ENCODE measurements at places on chromosomes 2 and 18.

DNA sequence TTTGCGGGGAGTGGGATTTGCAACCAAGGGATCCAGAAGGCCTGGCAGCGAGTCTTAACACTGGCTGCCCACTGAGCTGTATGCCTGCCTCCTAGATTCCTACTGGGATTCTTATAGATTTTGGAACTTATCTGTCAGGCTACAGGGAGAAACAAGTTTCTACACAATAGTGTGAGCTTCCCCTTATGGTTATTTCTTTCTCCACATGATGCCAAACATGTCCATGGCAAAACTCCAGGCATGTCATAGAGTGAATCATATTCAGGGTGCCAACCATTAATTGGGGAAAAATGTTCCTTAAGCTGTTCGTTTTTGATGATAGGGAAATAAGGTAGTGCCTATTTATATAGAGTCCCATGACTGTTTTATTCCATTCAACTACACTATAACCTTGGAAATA, 1185.2 kb upstream of the CELF4 start:
- no peak for DNase-seq
- H3K4me1 ChIP-seq: no peaks in the 10 kb centered on the region
- H3K27me3 ChIP-seq: no peaks in the 10 kb centered on the region
- no peak overlapping the region for H3K4me3 ChIP-seq
- no peak overlapping the region for H3K27ac ChIP-seq
- no peaks in the 10 kb centered on the region for H3K36me3 ChIP-seq

- H3K36me3 ChIP-seq: no peaks in the 10 kb centered on the region
- H3K4me1 ChIP-seq: no peaks in the 10 kb centered on the region
- no peaks in the 10 kb centered on the region for H3K27me3 ChIP-seq
- DNase-seq: no peak
- no peak overlapping the region for H3K4me3 ChIP-seq
Observed at GRCh38 chr2:40150266-40150665, 301.6 kb downstream of the SLC8A1 start.

DNA sequence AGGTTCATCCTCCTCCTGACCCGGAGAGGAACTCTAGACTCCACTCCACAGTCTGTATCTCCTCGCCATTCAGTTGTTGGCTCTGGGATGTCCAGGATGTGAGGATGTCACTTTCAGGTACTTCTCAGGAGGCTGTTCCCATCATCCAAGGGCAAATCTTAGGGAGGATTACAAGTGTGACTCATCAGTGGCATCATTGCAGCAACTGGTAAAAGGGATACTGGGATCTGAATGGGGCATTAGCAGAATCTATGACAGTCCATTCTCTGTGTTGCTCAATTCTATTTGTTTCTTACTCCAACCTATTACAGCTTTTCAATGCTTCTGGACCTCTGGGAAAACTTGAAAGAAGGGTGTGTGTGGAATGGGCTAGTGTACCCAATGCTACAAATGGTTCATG, 81.5 kb upstream of the FN1 start:
- H3K4me3 ChIP-seq: no peak overlapping the region
- no peak for DNase-seq
- H3K4me1 ChIP-seq: no peaks in the 10 kb centered on the region
- no peak overlapping the region for H3K27ac ChIP-seq
- no peaks in the 10 kb centered on the region for H3K36me3 ChIP-seq

DNA sequence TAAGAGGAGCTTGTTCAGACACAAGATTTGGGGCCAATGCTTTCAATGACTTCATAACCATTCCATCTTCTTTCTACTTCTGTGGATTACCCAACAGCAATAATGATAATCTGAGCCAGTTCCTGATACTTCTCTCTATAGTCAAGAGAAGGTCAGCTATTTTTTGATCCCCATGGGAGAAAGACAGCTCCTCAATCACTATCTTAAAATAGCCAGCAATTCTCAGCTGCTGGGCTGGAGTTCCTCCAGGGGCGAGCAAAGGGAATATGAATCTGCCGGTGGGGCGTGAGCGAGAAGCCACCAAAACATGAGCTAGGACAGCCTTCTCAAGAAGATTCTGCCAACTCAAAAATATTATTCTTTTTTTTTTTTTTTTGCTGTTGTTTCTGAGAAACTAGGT, at the start of gene TMEM182:
TSS of gene TMEM182 (plus strand) at position 269 of the 400 bp plus-strand sequence. CDS start 187 bp downstream, outside the sequence.
- no peak within 1 kb of the TSS for H3K27ac ChIP-seq
- DNase-seq: no peak
- no peak within 1 kb of the TSS for H3K4me3 ChIP-seq
- H3K27me3 ChIP-seq: no peaks in the 10 kb centered on the region

GRCh38 chr2:85428343-85428881, 9.9 kb downstream of the SH2D6 start:
- DNase-seq: no peak
- H3K4me3 ChIP-seq: no peak overlapping the region
- H3K27ac ChIP-seq: peak overlapping the region; percentile 15
- no peaks in the 10 kb centered on the region for H3K36me3 ChIP-seq

DNA sequence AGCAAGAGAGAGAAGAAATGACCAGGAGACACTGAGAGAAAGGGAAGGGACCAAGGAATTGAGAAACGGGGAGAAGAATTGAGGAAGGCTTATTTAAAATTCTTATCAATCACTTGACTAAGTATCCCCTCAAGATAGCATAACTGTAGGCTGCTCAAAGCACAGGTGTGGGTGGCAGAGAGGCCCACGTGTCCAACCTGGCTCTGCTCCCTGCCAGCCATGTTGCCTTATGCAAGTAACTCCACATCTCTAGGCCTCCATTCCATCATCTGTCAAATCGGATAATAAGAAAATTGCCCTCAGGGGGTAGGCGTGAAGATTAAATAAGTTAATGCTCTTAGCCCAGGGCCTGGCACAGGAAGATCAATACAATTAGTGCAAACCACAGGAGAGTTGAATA, 7.4 kb upstream of the NPAS2 start:
- H3K4me3 ChIP-seq: no peak overlapping the region
- no peaks in the 10 kb centered on the region for H3K36me3 ChIP-seq
- no peaks in the 10 kb centered on the region for H3K27me3 ChIP-seq

DNA sequence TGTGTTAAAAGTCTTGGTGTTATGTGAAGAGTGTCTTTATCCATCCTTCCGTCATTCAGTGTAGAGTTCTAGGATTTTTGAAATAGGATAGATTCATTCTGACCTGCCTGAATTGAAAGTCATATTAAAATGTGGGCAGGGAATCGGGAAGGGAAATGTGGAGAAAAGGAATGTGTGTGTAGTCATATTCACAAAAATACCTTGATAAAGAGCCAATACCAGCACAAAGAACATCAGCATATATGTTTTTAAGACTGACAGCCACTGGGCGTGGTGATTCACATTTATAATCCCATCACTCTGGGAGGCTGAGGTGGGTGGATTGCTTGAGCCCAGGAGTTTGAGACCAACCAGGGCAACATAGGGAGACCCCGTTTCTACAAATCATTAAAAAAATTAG, 188.1 kb downstream of the CAMKMT start:
- no peaks in the 10 kb centered on the region for H3K27me3 ChIP-seq
- H3K27ac ChIP-seq: no peak overlapping the region
- no peak overlapping the region for H3K4me3 ChIP-seq
- no peak for DNase-seq
- no peaks in the 10 kb centered on the region for H3K36me3 ChIP-seq

Measured in natural killer cell (primary cell).